ENCODE measurements at places on chromosomes 2 and 18.

DNA sequence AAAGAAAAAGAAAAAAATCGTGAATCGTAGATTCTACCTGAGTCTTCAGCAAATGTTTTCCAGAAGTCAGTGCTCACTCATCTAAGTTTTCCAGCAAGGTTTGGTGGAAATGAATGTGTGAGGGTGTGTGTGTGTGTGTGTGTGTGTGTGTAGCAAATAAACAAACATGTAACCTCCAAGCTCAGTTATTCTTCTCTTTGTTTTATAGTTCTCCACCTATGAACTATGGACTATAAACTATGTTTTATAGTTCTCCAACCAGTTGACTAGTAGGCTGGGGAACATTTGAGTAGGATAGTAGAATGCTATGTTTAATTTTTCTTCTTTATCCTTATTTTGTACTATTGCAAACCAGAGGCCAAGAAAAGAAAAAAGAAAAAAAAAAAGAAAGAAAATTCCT lies 44.6 kb upstream of the SERPINE2 start:
- no peak for DNase-seq

DNA sequence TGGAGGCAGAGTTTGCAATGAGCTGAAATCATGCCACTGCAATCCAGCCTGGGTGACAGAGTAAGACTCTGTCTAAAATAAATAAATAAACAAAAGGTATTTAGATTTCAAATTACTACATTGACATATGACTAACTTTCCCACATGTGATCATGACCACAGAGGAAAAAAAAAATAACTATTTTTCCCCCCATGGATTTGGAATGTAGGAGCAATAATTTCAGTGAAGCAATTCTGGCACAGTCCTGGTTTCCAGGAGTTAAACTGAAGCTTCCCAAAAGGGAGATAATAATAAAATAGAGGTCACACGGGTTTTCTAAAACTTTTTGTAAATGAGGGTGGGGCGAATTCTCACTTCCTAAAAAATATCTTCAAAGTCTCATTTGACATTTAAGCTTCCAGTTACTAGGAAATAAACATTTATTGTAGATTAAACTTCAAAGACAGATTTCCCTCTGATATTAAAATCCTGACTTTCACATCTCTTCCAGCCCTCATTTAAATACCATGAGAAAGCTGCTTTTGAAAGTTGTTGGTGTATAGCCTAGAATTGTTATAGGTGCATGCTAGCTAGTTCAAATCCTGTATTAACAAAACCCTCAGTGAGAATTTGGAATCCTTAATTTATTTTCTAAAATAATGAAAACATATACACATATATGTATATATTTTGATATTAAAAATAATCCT lies 20.7 kb downstream of the SLC19A3 start:
- DNase-seq = no peak

- peak; percentile 74 for DNase-seq
Measured at GRCh38 chr2:225948903-225949302, 549.4 kb downstream of the NYAP2 start.

DNA sequence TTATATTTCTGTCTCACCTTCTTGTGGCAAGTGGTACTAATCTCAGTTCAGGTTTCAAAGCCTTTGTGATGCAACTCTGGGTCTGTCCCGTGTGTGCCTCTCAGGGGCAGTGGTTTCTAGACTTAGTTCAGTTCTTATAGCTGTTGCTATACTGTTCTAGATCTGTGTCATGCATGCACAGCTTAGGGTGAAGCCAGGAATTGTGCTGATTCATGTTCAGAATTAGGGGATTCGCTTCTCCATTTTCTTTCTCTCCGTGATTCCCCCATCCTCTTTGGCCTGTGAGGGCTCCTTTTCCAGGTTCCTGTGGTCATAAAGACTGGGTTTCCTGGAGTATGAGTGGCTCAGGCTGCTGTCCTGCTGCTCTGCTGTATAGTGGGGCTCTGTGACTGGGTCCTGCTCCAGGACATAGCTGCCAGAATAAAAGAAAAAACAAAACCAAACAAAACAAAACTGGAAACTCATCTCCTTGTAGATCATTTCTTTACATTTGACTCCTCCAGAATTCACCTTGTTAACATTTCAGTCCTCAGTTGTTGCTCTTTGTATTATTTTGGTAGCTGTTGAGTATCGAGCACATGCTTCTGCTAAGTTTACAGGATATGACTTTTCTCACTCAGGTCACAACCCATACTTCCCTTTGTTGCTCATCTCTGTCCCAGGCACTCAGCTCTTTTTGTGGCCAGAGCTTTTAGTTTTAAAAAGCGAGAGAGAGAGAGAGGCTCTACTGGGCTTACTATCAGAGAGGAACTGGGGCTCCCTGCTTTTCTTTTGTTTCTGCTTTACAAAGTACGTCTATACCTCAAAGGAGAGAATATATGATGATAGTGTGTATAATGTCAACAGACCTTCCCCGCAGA lies 34.2 kb downstream of the CERS6 start:
- peak; percentile 60 for DNase-seq

- DNase-seq = peak; percentile 58
Measured at GRCh38 chr18:68925268-68925667, 127.4 kb downstream of the CCDC102B start.

DNA sequence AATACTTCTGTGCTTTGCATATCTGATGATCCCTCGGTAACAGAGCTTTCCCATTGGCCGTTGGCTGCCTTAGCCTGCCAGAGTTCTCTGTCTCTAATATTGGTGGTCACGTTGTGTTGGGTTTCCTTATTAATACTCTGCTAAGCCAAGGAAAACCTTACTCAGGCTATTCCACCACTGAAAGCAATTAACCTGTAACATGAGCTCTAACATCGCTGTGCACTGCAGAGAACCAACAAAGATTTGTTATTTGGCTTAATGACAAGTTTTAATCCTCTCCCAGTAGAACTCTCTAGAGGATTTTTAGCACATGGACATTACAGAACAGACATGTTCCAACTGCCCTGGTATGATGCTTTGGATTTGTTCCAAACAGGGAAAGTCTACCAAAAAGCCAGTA lies 825.9 kb upstream of the POU3F3 start:
- no peak for DNase-seq

- DNase-seq = no peak
Measured at GRCh38 chr18:77055429-77056300, 76.9 kb downstream of the MBP start.

Measured in endodermal cell (in vitro differentiated cells).